Right atrium auricular region (tissue), 2 donors: ENCODE measurements at places on chromosomes 4 and X.
A peak's percentile ranks its signal among the peaks of the same experiment; 100 is the strongest.

GRCh38 chr4:163467082-163467770 lies 6.3 kb downstream of the TKTL2 start:
- no peak for DNase-seq

DNA sequence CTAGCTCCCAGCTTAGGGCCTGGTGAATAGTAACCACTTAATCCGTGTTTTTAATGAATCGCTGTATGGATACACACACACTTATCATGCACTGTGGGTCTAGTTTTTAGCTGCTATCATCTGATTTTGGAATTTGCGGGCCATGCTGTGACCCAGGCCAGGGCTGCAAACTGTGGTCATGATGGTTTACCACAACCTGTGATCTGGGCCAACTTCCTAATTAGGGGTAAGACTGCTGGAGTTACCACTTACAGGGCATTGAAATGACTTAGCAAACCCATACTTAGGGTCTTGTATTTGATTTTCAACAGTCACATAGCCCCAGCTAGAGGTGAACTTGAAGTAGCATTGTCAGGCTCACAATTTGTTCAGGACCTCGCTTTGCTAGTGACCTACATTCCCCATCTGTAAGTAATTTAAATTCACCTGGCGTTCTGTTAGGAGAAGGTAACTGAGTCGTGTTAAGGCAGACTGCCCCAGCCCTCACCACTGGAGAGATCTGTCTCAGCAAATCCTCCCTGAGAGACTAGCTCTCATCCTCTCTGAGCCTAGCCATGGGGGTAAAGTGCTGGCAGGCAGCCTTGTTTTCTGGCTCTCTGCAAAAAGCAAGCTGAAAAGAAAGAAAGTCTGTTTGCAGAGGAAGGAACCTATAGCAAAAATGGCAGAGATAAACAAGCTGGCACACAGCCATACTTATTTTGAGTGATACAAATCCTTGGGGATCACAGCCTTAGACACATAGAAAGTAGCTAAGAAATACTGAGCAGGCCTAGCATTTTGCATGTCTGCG lies 33.8 kb upstream of the EGFL6 start:
- DNase-seq: no peak

- no peak for DNase-seq
Measured at GRCh38 chrX:119759248-119759766, 919 bp downstream of the SOWAHD start.

DNA sequence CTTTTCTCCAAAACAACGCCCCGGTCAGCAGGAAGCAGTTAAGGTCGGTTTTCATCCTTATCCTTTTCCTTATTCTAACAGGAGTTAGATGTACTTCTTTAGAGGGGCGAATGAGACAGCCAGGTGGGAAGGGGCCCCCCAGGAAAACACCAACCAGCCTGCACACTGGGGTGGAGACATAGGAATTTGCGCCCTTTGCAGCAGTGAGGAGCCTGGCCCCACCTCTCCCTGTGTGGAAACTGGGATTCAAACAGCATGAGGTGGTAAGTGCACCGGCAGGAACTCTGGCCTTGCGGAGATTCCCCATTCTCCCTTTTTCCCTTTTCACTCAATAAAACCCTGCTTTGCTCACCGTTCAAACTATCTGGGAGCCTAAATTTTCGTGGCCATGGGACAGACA lies 8.0 kb upstream of the FAM47C start:
- DNase-seq: no peak

DNA sequence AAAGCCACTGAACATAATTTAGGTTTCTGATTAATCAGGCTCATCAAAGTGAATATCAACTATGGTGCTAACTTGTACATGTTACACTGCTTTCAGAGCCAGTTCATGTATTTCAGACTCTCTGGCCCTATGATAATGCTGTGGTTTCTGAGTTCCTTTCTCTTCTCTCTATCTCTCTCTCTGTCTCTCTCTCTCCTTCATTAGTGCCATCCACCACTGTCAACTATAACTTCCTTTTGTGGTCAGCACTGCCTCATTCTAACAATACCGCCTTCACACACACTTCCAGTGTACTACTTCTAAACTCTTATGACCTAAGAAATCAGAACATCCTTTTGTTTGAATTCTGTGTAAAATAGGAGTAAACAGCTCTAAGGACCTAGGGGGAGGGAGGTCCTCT lies 907.1 kb downstream of the RPA4 start:
- DNase-seq: no peak

GRCh38 chr4:74104145-74104544 lies 5.2 kb upstream of the CXCL2 start:
- no peak for DNase-seq

DNA sequence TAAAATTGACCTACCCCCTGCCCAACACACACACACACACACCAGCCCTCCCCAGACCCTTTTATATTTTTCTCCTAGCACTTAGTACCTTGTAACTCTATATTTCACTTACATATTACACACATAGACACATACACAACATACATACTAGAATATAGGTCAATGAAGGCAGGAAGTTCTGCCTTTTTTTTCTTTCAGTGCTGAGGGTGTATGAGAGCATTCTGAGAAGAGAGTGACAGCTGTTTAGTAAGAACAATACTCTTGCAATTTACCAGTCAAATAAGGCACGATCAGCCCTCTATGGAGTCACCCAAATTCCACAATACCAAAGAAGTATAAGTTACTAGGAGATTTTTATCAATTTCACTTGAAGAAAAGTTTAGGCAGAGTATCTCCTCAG lies 33.5 kb downstream of the ACE2 start:
- DNase-seq: no peak

DNA sequence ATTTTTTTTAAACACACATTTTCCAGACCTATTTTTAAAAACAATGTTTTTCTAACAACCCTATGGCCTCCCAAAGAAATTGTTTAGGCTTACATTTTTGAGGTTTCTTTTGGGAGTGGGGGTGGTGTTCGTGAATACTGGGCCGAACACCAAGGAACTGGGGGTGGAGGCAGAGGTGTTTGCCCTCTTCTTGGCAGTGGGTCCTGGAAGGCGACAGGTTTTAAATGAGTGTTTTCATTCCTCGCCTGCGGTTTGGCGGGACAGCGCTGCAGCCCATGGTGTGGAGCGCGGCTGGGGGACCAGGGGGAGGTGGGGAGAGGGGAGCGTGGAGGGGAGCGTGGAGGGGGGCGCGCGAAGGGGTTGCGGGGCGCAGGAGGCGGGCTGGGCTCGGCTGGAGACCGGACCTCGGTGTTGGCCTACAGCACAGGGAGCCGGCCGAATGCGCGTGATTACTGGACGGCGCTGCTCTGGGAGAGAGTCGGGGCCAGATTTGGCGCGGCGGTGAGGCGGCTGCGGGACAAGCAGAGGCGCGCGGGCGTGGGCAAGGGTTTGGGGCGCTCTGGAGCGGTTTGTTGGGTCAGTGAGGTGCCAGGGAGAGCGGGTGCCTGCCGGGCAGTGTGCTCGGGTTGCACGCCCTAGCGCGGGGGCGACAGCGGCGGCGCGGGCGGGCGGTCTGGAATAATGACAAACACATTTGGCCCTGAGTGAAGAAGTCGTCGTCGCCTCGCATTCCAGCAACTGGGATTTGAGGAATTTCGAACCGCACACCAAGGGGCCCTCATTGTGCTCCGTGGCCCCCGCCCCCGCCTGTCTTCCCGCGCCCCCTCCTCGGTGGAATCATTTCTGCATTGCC lies 764 bp downstream of the PDGFRA start:
- DNase-seq: no peak

DNA sequence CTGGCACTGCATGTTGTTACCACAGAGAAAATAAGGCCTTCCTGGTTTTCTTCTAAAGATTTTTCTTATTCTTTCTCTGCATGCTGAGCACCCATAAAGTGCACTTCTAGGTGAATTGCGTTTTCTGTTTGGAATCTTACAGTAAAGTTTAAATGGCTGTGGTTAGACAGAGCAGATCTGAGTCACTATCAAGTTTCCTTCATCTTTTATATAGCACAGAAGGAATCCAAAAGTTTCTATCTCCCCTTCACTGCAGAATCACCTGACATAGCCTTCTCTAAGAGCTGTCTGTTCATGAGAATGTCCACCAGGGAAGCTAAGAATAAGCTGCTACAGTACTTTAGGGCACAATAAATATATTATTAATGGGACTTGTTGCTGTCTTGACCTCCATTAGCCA lies 455.5 kb upstream of the FAM241A start:
- DNase-seq: no peak

GRCh38 chr4:87037671-87038334 lies 103.0 kb downstream of the AFF1 start:
- DNase-seq: no peak

- peak; percentile 88 for DNase-seq
Measured at GRCh38 chr4:7843831-7844593, 95.6 kb downstream of the AFAP1 start.

DNA sequence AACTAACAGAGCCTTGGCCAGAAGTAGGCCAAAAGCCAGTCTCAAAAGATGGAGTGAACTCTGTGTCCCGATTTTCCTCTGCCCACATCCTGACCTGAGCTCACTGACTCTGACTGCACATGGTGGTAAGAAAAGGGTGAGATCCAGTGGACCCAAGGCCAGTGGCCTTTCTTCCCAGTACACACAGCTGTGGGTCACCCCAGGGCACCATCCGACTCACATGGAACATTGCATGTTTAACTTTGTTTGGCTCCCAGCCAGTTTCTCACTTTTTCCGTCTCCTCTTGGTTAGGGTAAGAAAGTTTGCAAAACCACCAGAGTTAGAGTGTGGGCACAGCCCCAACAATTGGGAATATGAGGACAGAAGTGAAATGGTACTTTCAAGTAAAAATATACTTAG lies 69.8 kb downstream of the GAB1 start:
- DNase-seq: peak; percentile 91

DNA sequence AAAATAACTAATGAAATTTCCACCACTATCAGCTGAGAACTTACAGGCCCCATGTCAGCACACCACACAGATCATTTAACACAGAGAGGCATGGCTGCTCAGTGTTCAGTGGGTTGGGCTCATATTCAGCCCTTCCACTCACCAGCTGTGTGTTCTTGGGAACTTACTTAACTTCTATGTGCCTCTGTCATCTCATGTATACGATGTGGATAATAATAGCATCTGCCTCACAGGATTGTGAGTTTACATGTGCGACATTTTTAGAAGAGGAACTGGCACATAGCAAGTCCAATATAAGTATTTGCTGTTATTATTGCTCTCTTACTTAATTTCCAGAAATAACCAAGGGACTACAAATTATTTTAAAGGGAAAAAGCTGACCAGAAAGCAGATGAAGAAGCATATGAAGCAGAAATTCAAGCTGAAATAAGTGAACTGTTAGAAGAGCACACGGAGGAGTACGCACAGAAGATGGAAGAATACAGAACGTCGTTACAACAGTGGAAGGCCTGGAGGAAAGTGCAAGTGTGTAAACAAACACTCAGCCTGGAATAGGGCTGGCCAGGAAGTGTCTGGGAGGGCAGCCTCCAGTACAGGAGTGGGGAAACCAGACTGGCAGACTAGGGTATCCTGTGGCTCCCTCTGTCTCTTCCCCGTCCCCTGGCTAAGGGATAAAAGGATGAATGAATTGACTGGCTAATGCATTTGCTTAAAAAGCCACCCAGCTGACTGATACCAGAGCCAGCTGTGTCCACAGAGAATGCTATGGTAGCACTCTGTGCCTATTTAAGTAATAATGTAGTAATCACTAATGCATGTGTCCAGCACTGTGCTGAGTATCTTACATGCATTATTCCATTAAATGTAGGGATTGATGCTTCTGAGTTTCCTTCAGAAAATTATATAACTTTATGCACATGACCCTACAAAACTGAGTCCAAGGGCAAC lies 67.1 kb downstream of the CC2D2A start:
- DNase-seq: no peak

DNA sequence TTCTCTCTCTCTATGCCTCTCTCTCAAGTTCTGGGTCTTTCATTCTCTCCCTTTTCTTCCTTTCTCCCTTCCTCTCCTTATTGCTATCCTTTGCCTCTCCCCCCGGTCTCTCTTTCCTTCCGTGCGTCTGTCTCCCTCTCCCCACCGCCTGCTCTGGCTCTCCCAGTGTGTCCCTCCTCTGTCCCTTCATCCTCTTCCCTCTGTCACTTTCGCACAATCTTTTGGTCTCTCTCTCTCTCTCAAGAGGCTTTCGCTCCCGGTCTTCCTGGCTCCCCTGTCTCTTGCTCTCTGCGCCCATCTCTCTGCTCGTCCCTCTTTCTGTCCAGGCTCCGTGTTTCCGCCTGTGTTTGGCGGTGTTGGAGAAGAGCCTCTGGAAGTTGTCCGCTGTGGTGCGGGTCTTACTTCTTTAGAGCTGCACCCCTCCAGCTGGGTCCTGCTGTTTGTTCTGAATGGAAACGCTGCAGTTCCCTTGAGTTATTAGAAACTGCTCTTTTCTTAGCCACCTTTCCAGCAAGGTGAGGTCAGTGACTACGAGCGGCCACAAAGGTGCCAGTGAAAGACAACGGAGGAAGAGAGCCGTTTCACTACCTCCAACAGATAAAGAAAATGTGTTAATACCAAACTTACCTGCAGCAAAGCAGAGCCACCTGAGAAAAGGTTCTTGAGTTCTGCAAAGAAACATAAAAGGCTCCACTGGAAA lies 1.1 kb downstream of the BMPR1B start:
- DNase-seq: no peak

- DNase-seq: no peak
Measured at GRCh38 chrX:155682834-155683233, 70.1 kb upstream of the TMLHE start.

DNA sequence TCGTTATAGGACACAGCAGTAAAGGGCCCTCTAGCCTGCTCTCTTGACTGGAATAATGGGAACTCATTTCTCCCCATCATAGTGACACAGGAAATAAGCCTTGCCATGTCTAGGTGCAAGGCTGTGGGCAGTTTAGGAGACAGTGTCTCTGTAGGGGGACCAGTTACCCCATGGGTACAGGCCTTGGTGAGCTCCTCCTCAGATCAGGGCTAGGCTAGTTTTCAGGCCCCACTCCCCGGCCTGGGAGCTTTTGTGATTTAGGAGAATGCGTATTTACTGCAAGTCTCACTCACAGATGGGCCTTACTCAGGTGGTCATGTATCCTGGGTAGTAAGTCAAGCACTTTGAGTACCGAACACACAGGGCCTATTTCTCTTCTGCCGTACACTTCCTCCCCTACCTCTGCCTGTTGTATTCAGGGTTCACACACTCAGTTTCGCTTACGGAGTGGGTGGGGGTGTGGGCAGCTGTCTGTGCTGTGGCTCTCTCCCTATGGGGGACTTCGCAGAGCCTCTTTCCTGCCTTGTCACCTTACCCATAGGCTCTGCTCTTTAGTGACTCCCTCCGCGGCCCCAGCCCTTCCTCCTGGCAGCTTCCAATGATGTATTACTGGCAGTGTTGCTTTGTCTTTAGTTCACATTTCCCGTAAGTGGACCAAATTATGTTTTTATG lies 34.2 kb downstream of the FAM193A start:
- no peak for DNase-seq

DNA sequence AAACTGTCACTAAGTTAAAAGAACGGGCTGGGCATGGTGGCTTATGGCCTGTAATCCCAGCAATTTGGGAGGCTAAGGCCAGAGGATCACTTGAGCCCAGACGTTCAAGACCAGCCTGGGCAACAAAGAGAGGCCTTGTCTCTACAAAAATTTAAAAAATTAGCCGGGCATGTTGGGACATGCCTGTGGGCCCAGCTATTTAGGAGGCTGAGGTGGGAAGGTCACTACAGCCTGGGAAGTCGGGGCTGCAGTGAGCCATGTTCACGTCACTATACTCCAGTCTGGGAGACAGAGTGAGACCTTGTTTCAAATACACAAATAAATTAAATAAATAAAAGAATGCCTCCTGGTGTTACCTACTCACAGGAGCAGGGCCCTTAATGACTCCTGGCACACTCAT lies 69.5 kb downstream of the APBB2 start:
- no peak for DNase-seq

- DNase-seq: no peak
Measured at GRCh38 chr4:52045028-52045427, 6.1 kb upstream of the SPATA18 start.
